Stimulated activated CD4-positive, alpha-beta T cell treated with anti-CD3 and anti-CD28 coated beads, Interleukin-4, amount 100 ng/mL, for 48 hours (primary cell): ENCODE measurements at places on chromosomes 2 and 18.

DNA sequence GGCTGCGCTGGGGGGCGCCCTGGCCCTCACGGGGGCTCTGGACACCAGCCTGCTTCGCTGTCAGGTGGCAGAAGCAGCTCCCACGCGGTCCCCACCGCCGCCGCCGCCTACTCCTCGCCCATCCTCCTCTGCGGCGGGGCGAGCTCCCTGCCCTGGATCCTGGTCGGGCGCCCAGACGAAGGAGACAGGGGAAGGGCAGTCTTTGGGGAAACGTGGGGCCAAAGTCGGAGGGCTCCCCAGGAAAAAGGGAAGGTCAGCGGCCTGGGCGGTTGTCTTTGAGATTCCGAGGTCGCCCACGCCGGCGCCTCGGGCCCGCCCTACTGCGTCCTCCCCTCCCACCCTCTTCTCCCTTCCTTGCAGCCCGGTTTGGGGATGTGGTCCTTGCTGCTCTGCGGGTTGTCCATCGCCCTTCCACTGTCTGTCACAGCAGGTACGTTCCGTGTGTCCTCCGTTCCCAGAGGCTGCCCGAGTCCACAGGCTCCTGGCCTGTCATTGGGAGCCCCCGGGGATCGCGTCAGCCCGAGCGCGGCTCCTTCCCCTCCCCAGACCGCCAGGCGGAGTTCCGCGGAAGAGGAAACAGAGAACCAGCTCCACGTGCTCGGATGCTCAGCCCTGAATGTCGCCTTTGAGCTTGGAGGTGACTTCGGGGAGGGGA, 800 bp downstream of the IL1RL2 start:
- peak; percentile 43 for DNase-seq

- no peak for DNase-seq
Measured at GRCh38 chr2:149076863-149077412, 38.4 kb downstream of the LYPD6B start.

DNA sequence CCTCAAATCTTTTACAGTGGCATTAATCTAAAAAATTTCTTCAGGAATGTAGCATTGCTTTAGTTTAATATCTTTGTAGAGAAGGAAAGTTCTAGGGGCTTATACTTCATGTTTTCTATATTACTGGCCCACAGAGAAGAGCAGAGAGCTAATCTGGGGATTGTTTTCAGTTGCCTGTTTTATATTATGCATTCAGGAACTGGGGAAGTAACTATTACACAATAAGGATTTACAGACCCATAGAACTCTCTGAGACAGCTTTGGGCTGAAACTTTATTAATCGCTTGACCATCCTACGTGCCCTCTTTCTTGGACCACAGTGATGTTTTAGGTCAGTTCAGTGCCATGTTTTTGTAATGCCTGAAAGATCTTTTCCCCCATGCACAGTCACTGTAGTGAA, 29.9 kb downstream of the BIRC6 start:
- no peak for DNase-seq

GRCh38 chr2:160431441-160431840, 62.2 kb downstream of the RBMS1 start:
- DNase-seq: no peak

GRCh38 chr2:8403876-8404275, 278.0 kb upstream of the ID2 start:
- DNase-seq: no peak

- DNase-seq: no peak
Measured at GRCh38 chr2:107027205-107027604, 141.2 kb upstream of the ST6GAL2 start.

DNA sequence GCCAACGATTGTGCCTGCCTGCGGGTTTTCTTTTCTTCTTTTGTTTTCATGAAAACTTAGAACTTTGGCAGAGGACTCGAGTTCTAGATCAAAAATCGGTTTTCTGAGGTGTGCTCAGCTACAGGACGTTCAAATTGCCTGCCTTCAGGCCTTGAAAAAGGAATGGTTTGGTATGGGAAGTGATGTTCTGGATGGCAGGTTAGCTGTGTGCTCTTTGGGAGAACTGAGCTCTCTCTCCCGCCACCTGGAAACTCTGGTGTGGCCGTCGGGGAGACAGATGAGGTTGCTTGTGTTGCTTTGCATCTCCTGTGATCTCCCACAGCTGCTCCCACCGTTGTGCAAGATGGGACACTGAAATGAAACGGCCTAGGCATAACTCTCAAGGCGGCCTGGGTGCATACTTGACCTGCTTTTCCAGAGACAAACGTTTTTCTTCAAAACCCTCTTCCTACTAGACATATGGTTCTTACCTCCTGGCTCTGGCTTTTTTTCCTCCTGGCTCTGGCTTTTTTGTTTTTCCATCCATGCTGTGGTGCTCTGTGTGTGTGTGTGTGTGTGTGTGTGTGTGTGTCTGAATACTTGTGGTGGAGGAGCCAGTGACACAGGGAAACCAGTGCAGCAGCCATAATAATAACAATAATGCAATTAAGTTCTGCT, 2.0 kb downstream of the FMNL2 start:
- no peak for DNase-seq

DNA sequence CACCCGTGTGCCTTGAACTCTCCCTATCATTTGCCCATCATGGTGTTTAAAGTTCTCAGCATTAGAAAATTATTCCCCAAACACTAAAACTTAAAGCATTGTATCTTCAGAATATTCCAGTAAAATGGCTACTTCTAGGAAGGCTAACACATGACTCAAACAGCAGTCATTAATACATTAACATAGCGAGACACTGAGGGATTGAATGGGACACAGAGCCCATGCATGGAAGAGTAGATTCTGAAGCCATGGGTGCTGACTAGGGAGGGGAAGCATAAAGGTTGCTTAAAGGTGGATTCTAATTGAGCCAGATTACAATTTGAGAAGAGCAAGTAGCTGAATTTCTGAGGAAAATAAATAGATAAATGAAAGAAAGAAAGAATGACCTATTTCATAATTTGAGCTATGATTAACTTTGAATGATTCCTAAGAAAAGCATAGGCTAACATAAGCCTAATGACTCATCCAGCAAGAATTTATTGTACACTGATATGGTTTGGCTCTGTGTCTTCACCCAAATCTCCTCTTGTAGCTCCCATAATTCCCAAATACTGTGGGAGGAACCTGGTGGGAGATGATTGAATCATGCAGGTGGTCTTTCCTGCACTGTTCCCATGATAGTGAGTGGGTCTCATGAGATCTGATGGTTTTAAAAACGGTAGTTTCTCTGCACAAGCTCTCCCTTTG, 79.8 kb upstream of the PIK3C3 start:
- no peak for DNase-seq

GRCh38 chr2:67650291-67651133, 253.4 kb downstream of the ETAA1 start:
- peak; percentile 0 for DNase-seq

DNA sequence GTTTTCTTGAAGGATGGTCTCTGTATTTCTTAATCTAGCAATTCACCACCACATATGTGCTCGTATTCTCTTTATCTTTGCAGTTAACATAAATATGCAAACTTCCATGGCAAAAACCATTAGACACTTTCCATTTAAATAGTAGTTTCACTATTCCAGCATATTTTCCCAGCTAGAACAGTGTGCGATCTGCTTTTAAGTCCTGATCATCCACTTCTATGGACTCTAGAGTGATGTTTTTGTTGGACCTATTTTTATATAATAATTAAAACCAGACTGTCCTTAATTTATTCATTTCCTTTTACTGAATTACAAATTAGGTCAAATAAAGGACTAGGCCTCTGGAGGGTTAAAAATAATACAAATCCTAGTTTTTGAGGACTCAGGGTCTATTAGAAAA, 418.4 kb upstream of the TRIB2 start:
- no peak for DNase-seq

DNA sequence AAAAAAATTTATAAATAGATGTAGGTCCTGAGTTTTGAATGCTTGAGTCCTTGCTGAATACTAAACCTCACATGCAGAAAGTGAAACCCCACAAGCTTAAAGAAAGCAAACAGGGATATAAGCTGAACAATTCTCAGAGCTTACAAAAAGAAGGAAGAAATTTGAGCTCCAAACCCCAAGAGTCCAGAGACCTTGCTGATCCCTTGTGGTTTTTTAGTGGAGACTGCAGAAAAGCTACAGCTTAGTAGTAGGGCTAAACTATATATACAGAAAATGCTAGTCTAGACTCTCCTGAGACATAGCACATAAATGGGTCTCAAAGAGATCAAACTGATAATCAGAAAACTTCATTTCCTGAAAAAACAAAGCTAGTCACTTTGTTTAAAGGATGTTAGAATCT, 1548.1 kb upstream of the ZEB2 start:
- DNase-seq: no peak

DNA sequence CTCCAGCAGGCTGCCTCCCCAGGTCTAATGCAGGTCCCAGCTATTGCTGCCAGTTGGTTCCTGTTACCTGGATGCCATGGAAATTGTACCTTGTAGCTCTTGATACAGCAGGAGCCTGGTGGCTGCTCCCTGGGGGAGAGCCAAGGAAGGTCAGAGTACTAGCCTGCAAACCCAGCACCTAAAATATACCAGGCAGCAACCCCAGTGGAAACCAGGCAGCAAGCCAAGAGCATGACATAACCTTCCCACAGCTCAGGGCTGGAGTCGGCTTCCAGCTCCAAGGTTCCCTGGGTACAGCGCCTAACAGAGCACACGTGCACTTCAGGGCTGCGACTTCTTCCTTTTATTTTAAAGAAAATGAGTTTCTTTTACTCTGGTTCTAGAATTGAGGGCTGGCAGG, 30.3 kb downstream of the TNP1 start:
- no peak for DNase-seq

GRCh38 chr2:23231865-23232264, 153.1 kb upstream of the KLHL29 start:
- DNase-seq: no peak

- DNase-seq: no peak
Measured at GRCh38 chr2:105127289-105127915, 89.5 kb downstream of the MRPS9 start.

- no peak for DNase-seq
Measured at GRCh38 chr2:237470914-237471313, 16.1 kb upstream of the MLPH start.

GRCh38 chr2:217166241-217166850, 306.5 kb upstream of the TNP1 start:
- DNase-seq: no peak

DNA sequence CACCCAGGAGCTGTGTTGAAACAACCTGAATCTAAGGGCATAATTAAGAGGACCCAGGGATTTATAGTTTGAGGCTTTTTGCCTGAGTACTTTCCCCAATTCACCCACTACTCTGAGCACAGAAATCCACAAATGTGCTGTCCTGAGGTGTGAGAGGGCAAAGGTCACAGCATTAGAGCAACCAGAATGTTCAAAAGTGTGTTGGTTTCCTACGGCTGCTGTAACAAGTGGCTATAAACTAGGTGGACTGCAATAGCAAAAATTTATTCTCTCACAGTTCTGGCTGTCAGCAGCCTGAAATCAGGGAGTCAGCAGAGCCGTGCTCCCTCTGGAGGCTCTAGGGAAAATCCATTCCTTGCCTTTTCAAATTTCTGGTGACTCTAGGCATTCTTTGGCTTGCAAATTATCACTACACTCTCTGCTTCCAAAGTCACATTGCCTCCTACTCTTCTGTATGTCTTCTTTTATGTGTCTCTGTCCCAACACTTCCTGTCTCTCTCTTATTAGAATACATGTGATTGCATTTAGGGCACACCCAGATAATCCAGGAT, 91.4 kb upstream of the TACR1 start:
- no peak for DNase-seq

GRCh38 chr2:105972246-105972645, 221.9 kb downstream of the UXS1 start:
- no peak for DNase-seq
